ENCODE measurements at places on chromosomes 4 and X.

DNA sequence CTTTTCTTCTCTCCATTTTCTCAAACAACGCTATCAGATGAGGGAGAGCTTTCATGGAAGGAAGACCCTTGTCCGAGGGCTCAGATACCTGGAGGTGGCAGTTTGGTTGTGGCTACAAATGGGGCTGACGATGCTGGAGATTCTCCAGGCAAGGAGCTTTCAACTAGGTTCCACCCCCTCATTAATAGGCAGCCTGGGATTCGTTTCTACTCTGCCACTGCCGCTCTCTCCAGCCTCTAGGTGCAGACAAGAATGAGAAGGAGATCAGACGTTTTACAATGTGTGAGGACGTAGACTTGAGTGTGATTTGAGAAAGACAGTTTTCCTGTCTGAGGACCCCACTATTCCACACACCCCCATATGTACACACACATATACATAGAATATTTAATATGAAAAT is 53.1 kb downstream of the ETNPPL start:
- DNase-seq: no peak

GRCh38 chr4:139934708-139935195 is 219.2 kb downstream of the MAML3 start:
- no peak for DNase-seq

DNA sequence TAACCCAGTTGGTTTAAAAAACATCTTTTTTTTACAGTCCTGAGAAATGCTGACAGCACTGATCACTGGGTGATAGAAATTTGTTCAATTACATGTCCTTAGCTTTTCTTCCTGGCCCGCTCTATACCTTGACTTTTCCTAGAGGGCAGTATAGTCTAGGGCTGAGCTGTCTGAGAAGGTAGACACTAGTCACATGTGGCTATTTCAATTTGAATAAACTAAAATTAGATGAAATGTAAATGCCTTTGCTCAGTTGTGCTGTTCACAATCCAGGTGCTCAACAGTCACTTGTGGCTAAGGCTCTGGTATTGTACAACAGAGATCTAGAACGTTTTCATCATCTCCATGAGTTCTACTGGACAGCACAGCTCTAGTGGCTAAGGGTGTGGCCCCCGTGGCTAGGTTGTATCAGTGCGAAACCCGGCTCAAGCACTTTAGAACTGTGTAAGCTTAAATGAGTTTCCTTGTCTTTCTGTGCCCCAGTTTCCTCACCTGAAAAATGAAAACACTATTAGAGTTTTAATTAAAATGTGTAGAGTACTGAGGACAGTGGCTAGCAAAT is 111.6 kb upstream of the WDR17 start:
- DNase-seq: no peak

DNA sequence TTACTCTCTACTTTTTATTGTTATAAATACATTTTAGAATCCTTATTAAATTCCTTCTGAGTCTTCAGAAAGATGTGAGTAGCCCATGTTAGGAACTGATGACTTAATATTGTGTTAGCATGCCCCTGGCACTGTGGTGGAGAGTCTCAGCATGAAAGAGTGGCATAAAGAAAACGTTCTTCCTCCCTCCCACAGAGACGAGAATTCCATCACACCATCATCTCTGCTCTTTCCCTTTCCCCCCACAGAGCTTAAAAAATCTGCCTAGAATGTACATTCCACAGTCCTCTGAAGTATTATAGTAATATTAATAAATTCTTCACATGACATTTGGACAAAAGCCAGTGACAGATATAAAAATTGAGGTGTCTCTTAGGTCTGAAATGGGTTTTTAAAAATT is 117.8 kb upstream of the DKK2 start:
- no peak for DNase-seq

DNA sequence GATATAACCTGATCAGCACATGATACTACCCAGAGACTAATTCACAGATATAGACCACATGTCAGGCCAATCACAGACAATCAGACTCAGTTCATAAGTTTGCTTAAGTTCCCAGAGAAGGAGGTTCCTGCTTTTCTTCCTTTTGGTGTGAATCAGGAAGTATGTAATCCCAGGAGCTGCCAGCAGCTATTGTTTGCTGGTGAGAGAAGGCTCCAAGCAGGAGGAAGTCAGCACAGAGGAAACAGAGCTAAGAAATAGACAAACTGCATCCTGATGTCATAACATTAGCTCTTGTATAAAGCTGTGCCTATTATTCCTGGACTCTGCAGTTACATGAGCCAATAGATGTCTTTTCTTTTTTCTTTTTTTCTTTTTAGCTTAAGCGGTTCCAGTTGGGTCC is 50.9 kb downstream of the UCHL1 start:
- no peak for DNase-seq

- no peak for DNase-seq
These were observed 234.4 kb upstream of the GPC4 start for GRCh38 chrX:133649651-133650050.

- DNase-seq: no peak
These were observed 95.9 kb upstream of the FAT1 start for GRCh38 chr4:186819342-186820086.

GRCh38 chrX:48978226-48978625 is 6.6 kb upstream of the KCND1 start:
- no peak for DNase-seq

DNA sequence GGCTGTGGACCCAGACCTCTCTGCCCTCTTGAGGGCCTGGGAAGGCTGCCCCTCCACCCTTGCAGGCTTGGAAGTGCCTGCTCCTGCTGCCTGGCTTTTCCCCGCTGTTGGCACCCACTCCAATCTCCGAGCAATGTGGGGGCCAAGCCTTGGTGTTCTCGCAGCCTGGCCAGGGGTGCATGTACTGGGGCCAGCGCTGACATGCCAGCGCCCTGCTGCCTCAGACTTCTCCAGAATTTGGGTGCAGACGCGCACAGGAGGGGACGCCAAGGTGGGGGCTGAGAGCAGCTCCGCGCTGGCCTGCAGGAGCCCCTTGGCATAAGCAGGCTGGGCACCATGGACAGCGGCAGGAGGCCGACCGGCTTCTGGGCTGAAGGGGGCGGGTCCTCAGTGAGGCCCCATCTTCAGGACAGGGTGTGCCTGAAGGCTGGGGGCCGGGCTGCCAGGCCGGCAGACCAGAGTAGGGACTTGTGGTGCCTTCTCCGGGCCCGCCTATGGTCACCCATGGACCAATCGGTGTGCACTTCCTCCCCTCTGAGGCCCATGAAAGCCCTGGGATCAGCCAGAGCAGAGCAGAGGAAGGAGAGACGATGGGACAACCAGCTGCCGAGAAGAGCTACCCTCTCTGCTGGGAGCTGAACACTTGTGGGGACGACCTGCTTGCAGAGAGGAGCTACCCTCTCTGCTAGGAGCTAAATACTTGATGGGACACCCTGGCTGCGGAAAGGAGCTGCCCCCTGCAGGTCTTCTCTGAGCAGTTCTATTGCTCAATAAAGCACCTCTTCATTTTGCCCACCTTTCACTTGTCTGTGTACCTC is 118.3 kb downstream of the DNAAF6 start:
- DNase-seq: no peak

- DNase-seq: no peak
These were observed 126.8 kb downstream of the GPR143 start for GRCh38 chrX:9638871-9639270.

GRCh38 chr4:112199041-112199440 is 32.5 kb upstream of the AP1AR start:
- no peak for DNase-seq

DNA sequence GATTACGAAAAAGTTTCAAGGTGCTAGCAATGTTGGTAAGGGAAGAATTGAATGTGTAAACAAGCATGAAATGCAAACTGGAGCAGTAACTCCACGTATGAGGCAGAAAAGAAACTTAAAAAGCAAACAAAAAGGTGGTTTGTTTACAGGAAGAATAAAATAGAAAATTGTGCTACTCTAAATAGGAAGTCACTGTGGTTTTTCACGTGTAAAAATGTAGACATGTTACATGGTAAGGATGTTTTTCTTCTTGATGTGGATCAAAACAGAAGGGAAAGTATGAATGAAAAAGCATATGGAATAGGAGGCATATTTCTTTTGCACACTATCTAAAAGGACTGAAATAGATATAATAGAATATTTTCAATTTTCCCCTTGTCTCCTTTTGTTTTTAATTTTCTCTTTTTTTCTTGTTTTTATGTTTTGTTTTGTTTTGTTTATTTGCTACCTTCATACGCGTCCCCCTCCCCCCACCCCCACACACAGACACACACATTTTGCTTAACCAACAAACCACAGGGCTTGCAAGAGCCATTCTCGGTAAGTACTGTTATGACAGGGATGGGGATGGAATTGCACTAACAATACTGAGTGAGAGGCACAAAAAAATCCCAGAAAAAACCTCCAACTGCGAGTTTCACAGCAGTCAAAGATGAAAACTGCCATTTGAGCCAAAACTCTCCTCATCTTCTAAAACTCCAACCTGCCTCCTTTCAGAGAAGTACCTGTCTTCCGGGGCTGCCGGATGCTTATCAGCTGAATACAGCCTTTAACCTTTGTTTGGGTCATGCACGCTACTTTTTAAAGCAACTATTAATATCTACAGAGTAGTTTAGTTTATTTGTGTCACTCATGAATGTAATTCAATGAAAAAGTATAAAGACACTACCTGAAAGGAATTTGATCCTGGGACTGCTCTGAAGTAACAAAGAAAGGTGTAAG is 135.8 kb downstream of the IL15 start:
- no peak for DNase-seq

GRCh38 chr4:66767442-66767841 is 777.9 kb downstream of the CENPC start:
- DNase-seq: no peak

GRCh38 chr4:14117575-14118238 is 490.2 kb upstream of the BOD1L1 start:
- DNase-seq: no peak

DNA sequence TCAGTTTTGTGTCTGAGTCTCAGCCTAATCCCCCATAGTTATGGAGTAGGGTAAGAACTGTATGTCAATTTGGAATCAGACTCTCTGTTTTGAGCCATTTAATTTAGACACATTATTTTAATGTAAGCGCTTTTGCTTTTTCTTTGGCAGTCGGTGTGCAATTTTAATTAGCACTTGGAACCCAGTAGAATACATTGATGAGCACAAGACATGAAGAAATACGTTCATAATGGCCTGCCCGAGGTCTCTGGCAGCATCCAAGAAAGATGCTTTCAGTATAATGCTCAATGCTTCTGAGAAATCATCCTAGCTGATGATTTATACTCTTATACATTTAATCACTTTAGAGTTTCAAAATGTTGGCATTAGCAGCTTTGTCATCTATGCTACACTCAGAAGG is 8.9 kb upstream of the TAPT1 start:
- DNase-seq: no peak

GRCh38 chr4:119136546-119136945 is 914 bp downstream of the MYOZ2 start:
- no peak for DNase-seq

- no peak for DNase-seq
These were observed 239.4 kb downstream of the FAM47A start for GRCh38 chrX:33892670-33893069.

DNA sequence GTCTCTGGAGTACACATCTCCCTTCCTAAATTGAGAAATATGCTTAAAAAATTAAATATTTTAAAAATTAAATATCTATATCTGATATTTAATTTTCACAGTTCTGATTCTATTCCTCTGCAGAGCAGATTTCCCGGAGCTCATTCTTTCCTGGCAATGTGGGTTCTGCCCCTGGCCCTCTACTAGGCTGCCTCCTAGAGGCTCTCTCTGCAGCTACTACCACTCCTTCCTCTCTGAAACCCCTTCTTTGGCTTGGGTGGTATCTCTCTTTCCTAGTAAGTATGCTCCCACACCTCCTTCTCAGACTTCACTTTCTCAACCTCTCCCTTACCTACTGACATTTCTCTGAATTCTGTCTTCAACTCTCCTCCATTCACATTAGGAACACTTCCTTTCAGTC is 45.3 kb downstream of the RPGR start:
- DNase-seq: no peak

DNA sequence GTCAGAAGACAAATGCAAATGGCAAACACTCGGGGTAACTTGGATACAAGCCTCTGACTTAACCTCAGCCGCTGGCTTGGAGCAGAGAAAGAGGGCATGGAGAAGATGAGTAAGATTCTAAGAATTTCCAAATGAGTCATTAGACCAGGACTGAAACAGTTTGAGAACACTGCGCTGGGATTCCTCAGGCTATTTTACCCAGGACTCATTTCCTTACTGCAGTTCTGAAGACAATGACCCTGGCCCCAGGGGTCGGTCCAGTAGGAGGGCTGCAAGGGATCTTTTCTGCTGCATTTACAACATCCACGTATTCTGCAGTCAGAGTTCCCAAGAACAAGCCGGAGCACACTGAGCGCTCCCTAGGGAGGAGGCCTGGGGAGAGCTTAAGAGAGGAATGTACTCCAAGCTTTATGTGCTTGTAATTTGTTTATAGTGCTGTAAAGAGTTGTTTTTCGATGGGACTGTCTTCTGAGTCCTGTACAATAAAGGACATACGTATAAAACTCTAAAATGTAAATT is 27.3 kb upstream of the SORBS2 start:
- no peak for DNase-seq

DNA sequence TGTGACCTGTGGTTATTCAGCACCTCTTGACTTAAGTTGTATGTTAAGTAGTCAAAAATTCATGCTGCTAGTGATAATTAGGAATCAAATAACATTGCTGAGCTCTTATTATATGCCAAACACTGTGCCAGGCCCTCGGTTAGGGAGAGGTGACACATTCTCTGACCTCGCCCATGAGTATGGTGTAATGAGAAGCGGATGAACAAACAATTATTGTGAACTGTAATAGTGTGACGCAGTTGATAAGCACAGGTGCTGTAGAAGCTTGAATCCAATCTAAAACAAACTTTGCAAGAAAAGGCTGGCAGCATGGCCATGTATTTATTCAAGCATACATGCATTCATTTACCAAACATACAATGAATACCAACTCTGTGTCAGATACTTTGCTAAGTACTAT is 303.5 kb upstream of the HS3ST1 start:
- DNase-seq: no peak

- no peak for DNase-seq
These were observed 52.0 kb upstream of the CCDC160 start for GRCh38 chrX:134184936-134185335.

Measured in stimulated activated CD8-positive, alpha-beta memory T cell treated with anti-CD3 and anti-CD28 coated beads, Interleukin-2, amount 100 ng/mL, for 1 hour (primary cell).